Activated T-cell treated with anti-CD3 and anti-CD28 coated beads, Interleukin-2, amount 50 U/mL, for 24 hours (primary cell): ENCODE measurements at places on chromosomes 11 and 22.
A peak's percentile ranks its signal among the peaks of the same experiment; 100 is the strongest.

DNA sequence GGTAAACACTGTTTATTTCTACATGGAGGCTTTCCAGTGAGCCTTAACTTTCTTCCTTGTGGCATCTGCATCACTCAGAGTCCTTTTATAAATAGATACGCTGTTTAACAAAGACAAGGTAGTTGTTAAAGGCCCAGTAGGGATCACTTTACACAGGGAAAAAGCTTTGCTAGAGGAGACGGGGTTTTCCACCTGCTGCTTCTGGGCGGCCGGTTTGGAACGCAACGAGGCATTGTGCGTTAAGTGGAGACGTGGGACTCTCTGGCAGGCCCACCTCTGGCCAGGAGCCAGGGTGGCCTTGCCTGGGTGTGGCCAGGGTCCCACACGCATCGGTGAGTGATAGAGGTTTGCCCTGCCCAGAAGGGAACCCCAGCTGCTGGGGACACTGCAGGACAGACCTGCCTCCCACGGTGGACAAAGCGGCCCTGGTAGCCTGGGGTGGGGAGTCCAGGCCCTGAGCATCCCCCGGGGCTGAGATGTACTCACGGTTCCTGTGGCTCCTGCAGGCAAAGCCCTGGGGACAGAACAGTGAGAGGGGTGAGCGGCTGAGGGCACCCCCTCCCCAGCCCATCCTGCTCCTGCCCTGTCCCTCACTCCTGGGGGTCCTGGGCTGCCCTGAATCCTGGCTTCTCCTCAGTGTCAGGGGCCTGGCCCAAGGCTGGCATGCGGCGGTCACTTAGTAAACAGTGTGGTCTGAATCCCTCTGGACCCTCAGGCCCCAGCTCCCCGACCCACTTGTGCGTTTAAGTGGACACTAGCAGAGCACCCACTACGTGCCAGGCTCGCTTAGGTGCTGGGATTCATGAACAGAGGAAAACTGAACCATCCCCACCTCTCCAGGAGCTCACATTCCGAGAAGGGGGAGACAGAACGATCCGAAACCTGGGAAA lies 4.2 kb downstream of the IL17REL start:
- DNase-seq: peak; percentile 26

- DNase-seq: no peak
These were observed 3.4 kb downstream of the PTGDR2 start for GRCh38 chr11:60852117-60852981.

DNA sequence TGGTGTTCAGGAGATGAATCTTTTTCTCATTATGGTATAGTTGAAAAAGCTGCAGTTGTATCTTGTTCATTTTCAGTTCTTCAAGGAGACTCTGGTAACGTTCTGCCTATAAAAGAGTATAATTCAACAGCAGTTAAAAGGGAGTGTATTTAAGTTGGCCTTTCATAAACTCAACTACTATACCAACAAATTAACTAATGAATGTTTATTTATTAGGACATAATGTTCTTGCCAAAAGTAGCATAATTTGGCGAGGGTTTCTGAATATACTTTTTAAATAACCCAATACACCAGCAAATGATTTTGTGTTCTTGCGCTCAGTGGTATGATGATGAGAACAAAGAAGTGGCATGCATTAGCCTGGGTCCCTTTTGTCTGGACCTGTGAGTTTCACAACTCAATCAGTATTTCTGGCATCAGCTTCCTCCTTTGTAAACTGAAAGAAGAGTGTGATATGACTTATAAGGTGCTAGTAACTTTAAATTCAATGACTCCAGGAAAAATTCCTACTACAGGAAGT lies 10.9 kb downstream of the SMC1B start:
- no peak for DNase-seq

GRCh38 chr22:19173047-19174035 lies 5.2 kb downstream of the SLC25A1 start:
- no peak for DNase-seq

- DNase-seq: no peak
These were observed 139.3 kb downstream of the CEP164 start for GRCh38 chr11:117466966-117467365.

DNA sequence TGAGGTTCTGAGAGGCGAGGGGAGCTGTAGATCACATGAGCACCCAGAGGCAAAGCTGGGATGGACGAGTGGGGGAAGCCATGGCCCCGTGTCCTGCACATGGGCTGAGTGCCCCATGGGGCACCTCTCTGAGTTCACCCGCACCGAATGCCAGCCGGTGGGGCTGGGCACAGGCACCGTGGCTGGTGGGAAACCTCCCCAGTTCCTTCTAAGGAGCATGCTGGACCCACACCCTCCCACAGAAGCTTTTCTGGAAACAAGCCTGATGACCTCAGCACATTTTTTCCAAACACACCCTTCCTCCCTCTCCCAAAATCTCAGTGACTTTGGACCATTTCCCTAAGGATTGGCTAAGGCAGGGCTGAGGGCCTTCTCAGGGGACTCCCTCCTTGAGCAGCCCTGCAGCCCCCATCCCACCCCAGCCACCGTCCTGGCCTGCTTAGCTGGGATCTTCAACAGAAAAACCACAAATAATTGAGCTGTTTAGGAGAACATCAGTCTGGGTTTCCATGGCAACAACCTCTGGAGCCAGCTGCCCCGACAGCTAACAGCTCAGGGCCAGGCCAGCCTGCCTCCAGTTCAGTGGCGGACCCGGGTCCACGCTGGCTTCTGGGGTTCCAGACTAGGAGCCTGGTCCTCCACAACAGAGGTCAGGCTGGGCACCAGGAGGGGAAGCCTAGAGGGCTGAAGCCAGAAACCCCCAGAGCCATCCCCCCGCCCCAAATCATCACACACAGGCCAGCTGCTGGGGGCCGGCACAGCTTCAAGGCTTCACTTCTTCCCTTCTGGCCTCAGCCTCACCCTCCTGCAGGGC lies 18.1 kb upstream of the LINC01488 start:
- DNase-seq: no peak

GRCh38 chr11:130782361-130783222 lies 133.7 kb downstream of the SNX19 start:
- no peak for DNase-seq
